D721Med (cell line): ENCODE measurements at places on chromosomes 3 and 15.

GRCh38 chr3:134748698-134749097 lies 46.4 kb upstream of the EPHB1 start:
- no peak for DNase-seq

DNA sequence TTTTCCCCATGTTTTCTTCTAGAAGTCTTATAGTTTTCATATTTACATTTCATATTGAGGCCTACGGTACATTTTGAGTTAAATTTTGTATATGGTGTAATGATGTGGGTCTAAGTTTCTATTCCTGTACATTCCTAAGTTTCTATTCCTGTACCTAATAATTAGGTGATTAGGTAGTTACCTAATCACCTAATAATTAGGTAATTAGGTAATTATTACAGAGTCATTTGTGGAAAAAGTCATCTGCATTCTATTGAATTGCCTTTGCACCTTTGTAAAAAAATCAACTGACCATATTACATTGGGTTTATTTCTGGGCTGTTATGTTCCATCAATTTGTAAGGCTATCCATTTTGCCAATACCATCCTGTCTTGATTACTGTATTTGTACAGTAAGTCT lies 37.1 kb downstream of the MAP4 start:
- DNase-seq: no peak

- DNase-seq: no peak
These were observed 34.8 kb downstream of the EIF4E3 start for GRCh38 chr3:71690341-71690841.

DNA sequence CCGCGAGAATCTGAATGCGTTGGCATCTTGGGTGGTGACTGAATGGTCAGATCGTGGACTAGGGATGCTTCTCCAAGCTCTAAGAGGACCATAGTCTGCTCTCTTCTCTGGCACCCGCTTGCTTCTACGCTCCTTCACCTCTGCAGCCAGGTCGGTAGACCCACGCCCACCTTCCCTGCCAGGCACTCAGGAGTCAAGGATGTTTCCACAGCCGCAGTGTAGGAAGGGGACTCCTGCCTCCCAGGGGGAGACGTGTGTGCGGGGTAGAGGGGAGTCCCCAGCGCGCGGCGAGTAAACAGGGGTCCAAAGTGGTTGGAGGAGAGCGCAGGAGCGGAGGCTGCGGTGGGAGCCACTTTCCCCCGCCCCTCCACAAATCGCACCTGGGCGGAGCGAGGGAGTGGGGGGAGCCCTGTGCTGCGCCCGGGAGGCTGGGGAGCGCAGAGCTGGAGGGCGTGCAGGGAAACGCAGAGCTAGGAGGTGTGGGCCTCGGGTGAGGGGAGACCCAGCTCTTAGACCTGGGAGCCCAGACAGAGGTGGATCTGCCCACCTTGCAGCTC lies 1.7 kb downstream of the LRRC3B start:
- DNase-seq: no peak

DNA sequence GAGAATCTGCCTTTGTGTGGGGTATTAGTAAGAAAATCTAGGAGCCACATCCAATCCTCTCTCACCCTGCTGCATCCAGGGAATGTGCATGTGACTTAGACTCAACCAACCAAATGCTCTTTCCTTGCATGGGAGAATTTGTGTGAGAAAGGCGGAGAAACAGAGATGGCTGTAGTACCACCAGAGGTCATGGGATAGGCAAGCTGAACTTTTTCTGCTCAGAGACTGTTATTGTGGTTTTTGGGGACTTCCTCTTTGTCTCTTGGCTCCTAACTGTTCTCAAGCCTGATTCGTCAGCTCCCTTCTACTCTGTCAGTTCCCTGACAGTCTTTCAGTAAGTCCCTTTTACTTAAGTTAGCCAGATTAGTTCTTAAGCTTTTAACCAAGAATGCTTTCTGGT lies 2.6 kb upstream of the ZSCAN2 start:
- DNase-seq: no peak

DNA sequence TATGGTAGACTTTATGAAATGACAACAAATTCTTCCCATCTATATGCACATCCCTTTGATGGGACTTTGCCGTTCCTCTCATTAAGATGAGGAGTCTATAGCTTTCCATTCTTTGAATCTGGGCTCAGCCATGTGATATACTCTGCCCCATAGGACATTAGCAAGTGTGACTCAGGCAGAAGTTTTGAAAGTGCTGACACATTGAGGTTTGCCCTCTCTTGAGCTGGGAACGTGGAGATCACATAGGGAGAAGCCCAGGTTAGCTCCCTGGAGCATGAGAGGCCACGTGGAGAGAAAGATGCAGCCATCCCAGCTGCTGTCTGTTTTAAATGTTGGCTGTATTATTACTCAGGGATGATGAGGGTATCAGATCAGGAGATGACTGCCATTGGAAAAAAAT lies 67.7 kb upstream of the OXTR start:
- no peak for DNase-seq

GRCh38 chr15:80070840-80071239 lies 11.4 kb downstream of the ZFAND6 start:
- DNase-seq: no peak

GRCh38 chr3:32837366-32837765 lies 19.6 kb downstream of the TRIM71 start:
- DNase-seq: no peak

GRCh38 chr15:91254766-91255165 lies 154.7 kb downstream of the SV2B start:
- no peak for DNase-seq

- DNase-seq: no peak
These were observed 26.2 kb downstream of the SLC2A2 start for GRCh38 chr3:171000281-171000680.

GRCh38 chr3:6099458-6100075 lies 761.3 kb upstream of the GRM7 start:
- no peak for DNase-seq

DNA sequence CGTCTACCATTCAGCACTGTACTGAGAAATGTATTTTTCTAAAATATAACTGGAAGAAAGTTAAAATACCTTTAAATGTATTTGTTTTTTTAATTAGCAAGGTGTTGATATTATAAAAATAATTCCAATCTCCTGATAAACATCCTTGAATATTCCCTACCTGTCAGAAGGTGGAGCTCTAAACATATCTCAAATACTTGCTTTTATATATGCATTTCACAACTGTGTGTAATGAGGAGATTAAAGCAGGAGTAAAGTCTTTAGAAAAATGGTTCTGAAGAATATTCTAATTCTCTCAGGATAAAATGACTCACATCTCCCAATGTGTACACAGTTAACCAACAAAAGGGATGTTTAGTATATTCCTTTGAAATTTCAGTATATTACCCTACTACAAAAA lies 422.7 kb downstream of the PLCL2 start:
- no peak for DNase-seq

GRCh38 chr3:8607234-8608040 lies 37.2 kb downstream of the SSUH2 start:
- DNase-seq: no peak

- DNase-seq: no peak
These were observed 397.7 kb downstream of the GAP43 start for GRCh38 chr3:116020989-116021388.

DNA sequence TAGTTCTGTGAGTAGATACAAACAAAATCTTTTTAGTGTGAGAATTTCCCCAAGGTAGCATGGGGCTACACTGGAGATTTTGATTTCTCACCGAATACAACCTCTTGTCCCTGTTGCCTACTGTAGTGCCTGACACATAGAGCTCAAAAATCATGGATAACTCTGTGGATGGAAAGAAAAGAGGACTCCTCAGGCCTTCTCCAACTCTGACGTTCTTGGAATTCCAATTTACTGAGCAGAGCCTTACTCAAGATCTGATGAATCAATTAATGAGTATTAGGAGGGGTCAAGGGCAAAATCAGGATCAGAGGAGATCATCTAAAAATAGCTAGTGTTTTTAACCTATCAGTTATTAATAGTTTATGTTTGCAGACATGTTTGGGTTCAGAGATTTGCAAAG lies 46.7 kb upstream of the PYDC2 start:
- no peak for DNase-seq

- no peak for DNase-seq
These were observed 7.0 kb downstream of the B2M start for GRCh38 chr15:44718180-44718926.

DNA sequence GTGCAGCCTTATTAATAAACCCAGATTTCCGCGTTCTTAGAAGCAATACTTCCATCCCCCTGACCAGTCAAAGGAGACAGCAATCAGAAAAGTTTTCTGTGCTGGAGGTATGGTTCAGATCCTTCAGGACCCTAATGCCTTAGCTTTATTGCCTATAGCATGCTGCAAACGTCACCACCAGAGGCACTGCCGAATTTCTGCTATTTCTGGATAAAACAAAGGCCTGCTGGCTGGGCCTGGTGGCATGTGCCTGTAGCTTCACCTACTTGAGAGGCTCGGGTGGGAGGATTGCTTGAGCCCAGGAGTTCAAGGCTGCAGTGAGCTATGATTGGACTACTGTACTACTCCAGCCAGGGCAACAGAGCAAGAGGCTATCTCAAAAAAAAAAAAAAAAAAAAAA lies 407.2 kb downstream of the FOXP1 start:
- DNase-seq: no peak

DNA sequence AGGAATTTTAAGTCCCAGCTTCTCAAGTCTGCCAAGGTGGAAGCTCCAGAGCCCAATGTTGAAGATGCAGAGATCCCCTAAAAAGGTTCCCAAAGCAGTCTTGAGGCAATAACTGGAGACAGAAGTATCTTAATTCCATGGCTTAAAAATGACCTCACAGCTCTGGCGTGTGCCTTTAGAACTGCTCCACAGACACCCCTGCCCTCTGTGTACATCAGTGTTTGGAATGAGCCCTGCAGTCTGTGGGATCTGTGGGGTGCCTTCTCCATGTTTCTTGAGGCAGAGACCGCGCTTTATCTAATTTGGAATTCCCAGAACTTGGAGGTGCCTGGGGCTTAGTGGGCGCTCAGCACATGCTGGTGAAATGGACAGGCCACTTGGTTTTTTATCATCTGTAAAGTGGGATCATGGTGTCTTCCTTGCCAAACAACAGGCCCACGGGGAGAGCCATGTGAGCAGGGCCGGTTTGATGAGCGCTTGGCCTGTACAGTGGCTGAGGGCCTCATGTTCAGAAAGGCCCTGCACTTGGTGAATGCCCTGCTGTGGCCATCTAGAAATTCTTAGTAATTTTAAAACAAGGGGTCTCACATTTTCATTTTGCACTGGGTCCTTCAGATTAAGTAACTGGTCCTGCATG lies 7.1 kb downstream of the ITGA11 start:
- DNase-seq: no peak

DNA sequence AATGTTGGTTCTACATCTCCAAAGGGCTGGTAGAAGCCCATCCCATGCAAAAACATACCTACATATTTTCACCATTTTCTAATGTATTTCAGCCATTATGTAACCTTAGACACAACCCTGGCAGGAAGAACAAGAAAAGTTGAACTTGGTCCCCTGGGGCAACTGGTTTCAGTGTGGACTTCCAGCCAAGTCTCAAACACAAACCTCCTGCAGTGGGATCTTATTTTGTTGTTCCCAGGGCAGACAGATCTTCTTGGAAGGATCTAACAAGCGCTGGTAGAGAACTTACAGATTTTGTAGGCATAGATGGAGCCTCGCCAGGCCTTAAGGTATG lies 96.3 kb downstream of the ADAMTS17 start:
- no peak for DNase-seq

- no peak for DNase-seq
These were observed 31.1 kb downstream of the ATP2B2 start for GRCh38 chr3:10474275-10474646.

DNA sequence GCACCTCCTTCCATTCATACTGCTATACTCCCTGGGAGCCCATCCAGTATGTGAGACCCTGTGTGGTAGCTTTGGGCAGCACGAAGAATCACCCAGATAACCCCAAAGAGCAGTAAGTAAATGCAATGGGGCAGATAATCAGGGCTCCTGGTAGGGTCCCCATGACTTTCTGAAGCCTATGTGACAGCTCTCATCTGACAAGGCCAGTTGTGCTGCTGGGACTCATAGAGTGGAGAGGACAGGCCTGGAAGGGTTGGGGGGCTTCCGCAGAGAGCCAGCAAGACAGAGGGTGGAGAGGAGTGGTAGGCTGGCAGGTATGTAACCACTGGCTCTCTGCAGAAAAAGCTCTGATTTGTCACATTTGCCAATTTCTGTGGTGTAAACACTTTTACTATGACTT lies 3.2 kb upstream of the SLC6A20 start:
- DNase-seq: no peak

DNA sequence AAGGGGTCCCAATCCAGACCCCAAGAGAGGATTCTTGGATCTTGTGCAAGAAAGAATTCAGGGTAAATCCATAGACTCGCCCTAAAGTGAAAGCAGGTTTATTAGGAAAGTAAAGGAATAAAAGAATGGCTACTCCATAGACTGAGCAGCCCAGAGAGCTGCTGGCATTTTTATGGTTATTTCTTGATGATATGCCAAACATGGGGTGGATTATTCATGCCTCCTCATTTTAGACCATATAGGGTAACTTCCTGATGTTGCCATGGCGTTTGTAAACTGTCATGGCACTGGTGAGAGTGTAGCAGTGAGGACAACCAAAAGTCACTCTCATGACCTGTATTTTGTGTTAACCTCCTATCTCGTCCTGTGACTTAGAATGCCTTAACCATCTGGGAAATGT lies 142.2 kb downstream of the DOCK3 start:
- DNase-seq: no peak

DNA sequence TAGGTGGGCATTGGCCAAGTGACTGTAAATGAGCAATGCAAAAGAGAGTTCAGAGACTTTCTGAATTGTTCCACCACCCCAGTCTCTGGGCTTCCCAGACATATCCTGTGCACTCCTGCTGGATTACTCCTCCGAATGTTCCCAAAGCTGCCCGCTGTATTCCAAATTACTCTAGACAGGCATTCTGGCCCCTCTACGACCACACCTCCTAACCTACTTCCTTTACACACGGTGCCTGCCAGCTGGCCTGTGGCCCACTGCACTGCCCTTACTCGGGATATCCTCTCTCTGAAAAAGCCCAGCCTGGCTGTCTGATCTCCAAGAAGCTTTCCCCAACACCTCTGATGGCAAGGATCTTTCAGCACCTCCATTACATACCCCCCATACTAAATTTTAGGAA lies 66.6 kb downstream of the DUT start:
- no peak for DNase-seq

- no peak for DNase-seq
These were observed 195.6 kb upstream of the NSMCE3 start for GRCh38 chr15:29465196-29465595.

- DNase-seq: no peak
These were observed 27.3 kb downstream of the PDZRN3 start for GRCh38 chr3:73597476-73597875.

DNA sequence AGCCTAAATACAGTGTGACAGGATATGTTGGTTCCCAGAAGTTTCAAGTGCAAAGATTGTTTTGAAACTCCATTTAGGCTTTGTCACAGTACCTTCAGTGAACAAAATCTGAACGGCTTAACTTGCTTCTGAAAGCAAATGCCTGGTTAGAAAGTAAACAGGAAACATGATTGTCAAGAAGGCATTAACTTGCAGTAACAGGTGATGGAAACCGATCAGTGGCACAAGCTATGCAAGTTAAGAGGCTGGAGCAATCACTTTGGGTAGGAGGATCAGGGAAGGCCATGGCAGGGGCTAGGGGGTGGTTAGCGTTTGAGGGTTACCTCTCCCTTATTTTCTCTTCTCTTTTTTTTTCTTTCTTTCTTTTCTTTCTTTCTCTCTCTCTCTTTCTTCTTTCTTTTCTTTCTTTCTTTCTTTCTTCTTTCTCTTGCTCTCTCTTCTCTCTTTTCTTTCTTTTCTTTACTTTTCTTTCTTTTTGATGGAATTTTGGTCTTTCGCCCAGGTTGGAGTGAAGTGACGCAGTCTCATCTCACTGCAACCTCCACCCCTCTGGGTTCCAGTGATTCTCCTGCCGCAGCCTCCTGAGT lies 2.4 kb downstream of the HYKK start:
- no peak for DNase-seq

GRCh38 chr3:99529265-99529664 lies 109.1 kb upstream of the COL8A1 start:
- DNase-seq: no peak
